ENCODE measurements at places on chromosomes 11 and 22. TPM values are rescaled to one million over a fixed set of nuclear protein-coding genes. Genes with fewer than 3 reads are reported as not detected.
A peak's percentile ranks its signal among the peaks of the same experiment; 100 is the strongest.

Gene YAP1
- 230 TPM for total RNA-seq

DNA sequence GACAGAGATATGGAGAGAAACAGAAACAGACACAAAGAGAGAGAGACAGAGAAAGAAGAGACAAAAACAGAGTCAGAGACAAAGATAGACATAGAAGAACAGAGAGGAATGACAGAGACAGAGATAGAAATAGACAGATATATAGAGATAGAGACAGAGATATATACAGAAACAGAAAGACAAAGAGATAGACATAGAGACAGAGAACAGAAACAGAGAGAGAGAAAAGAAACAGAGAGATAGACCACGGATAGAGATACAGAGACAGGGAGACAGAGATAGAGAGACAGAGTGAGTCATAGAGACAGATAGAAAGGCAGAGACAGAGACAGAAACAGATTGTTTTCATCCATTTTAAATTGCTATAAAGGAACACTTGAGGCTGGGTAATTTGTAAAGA lies 12.3 kb upstream of the MPEG1 start:
- no peaks in the 10 kb centered on the region for H3K36me3 ChIP-seq
- no peak for DNase-seq
- no peaks in the 10 kb centered on the region for H3K27me3 ChIP-seq
- H3K27ac ChIP-seq, result peak overlapping the region; percentile 27
- H3K4me3 ChIP-seq, result no peak overlapping the region
- H3K4me1 ChIP-seq, result no peaks in the 10 kb centered on the region

Gene CARD16
- 17.0 TPM for total RNA-seq

GRCh38 chr11:83717537-83717936 lies 431.4 kb upstream of the CCDC90B start:
- no peaks in the 10 kb centered on the region for H3K4me1 ChIP-seq
- no peak for DNase-seq
- no peaks in the 10 kb centered on the region for H3K36me3 ChIP-seq
- H3K27me3 ChIP-seq, result no peaks in the 10 kb centered on the region
- H3K27ac ChIP-seq, result no peak overlapping the region
- H3K4me3 ChIP-seq, result no peak overlapping the region

- DNase-seq, result no peak
- H3K27ac ChIP-seq, result no peak overlapping the region
- no peak overlapping the region for H3K4me3 ChIP-seq
- no peaks in the 10 kb centered on the region for H3K4me1 ChIP-seq
- no peaks in the 10 kb centered on the region for H3K36me3 ChIP-seq
Observed at GRCh38 chr11:85590848-85591483, 36.2 kb downstream of the DLG2 start.

Gene TCN1
- total RNA-seq, result not detected

Data from uterus (tissue), 4 donors.